NCI-H1092 (cell line): ENCODE measurements at places on chromosomes 3 and 15.

DNA sequence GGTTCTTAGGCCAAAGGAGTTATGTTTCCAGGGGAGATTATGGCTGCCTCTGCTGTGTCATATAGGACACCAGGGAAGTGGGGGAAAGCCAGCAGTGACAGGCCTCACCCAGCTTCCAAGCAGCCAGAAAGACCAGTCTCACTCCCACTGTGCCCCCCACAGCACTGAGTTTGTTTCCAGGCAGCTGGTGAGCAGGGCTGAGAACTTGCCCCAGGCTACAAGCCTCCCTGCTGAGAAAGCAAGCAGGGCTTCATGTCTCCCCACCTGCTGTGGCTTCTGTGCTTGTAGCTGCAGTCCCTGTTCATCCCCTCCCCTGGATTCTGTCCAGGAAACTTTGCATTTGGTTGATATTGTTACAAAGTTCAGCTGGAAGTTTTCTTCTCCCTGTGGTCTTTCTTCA lies 376.3 kb downstream of the PDCD6IP start:
- no peak for DNase-seq

GRCh38 chr3:188176476-188176875 lies 22.5 kb downstream of the LPP start:
- DNase-seq: no peak

- DNase-seq: no peak
Measured at GRCh38 chr3:32685543-32686185, 676 bp downstream of the CNOT10 start.

DNA sequence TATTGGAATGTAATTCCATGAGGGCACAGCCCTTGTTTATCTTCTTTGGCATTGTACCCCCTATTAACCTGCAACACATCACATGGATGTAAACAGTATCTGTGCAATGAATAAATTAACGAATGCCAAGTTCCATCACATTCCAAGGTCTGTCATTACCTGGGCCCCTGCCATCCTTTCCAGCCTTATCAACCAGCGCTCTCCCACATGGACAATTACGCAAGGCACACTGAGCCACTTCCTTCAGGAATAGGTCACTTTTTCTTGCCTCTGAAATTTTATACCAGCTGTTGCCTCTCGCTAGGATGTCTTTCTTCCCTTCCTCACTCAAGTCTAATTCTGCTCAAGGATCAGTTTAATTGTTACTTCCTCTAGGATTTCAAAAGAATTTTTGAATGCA lies 1051.8 kb upstream of the CFAP20DC start:
- DNase-seq: no peak

DNA sequence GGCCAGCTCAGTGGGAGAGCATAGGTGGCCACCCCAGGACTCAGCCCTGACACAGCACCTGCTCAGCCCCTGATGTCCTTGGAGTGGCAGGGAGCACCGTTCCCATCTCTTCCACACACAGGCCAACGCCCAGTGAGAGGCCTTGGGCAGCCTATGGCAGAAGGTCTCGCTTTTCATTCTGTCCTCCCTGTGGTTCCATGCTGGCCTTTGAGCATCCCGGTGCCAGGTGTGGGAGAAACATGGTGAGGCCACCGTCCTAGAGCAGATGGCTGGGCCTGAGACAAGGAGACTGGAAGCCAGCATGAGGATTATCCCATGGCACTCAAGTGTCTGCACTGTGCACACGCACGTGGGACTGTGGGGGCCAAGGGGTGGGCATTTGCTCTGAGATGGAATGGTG lies 25.1 kb downstream of the ADCY5 start:
- no peak for DNase-seq

GRCh38 chr3:3560591-3561311 lies 238.5 kb upstream of the LRRN1 start:
- no peak for DNase-seq

- peak; percentile 35 for DNase-seq
Measured at GRCh38 chr3:160003520-160004128, 15.0 kb downstream of the IL12A start.

DNA sequence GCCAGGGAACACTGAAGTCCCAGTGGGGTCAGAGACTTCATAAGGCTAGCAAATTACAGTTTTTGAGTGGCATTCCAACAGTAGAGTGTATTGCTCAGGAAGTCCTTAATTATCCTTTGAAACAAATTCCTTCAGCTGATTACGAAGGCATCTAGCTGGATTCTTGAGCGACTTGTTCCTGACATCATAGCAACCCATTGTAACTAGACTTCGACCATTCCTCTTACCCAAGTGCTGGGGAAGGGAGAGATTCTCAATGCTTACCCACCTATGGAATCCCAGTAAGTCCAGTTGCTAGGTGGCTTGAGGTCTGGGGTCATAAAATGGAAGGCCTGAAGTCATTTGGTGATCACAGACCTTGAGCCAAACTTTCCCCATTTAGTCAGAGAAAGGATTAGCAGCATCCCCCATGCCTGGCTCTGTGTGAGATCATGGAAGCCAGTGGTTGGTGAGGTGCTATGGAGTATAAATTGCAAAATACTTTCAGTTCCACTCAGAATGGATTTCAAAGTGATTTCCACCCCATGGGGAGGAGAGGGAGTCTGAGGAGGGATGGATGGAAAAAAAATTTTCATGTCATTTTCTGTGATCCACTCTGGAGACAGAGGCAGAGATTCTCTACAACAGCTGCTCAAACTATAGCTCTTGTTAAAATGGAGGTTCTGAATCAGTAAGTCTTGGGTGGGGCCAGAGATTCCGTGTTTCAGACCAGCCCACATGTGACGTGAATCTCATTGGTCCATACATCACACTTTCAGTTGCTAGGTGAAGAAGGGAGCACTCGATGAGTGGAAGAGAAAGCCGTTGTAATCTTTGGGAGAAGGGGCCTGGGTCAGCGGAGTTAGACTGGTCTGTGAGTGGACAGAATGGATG lies 45.7 kb downstream of the CD86 start:
- no peak for DNase-seq

DNA sequence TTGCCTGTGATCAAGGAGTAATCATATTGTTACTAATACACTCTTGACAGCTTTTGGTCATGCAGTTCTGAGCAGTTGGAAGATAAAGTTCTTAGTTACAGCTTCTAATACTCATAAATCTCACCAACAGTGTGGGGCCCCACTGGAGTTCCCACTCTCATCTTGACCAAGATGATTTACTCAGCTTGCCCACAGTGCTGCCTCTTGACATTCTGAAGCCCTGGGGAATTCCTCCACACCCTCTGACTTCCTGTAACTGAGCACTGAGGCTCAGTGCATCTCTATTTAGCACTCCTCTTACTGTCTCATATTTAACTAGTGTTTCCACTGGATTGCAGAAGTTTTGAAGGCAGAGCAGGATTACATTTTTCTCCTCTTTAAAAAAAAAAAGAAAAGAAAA lies 1.9 kb upstream of the ARL6IP5 start:
- DNase-seq: no peak

- DNase-seq: no peak
Measured at GRCh38 chr15:82699726-82700125, 9.9 kb downstream of the AP3B2 start.

DNA sequence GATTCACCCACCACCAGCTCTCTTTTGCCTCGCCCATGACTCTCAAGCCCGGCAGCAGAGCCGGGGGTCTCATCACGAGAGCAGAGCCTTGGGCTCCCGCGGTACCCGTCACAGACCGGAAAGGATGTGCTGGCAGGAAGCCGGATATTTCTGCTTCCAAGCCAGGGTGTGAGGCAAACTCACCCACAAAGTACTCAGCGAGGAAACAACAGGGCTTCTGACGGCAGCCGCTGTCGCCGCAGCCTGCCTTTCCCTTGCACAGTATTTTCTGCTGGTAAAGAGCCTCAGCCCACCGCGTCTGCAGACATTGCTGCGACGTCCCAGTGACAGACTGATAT lies 119.9 kb downstream of the NSMCE3 start:
- DNase-seq: no peak

DNA sequence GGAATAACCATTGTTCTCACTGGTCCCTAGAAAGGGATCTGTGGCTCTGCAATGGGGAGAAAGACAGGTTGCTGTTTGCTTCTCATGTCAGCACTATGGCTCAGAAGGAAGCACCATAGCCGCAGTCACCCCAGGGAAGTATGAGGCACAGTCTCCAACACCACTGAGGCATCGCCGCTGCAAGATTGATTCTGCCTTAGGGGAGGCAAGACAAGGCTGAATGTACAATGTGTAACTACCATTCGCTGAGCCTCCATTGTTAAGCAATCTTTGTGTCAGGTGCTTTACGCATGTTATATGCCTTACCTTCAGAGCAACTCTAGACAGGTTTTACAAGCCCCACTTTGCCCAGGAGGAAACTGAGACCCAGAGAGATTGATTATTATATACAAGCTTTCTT lies 100.7 kb upstream of the KCNMB2 start:
- no peak for DNase-seq

- no peak for DNase-seq
Measured at GRCh38 chr15:31326875-31327668, 437 bp downstream of the KLF13 start.

- DNase-seq: no peak
Measured at GRCh38 chr15:88828791-88829190, 25.6 kb downstream of the ACAN start.

DNA sequence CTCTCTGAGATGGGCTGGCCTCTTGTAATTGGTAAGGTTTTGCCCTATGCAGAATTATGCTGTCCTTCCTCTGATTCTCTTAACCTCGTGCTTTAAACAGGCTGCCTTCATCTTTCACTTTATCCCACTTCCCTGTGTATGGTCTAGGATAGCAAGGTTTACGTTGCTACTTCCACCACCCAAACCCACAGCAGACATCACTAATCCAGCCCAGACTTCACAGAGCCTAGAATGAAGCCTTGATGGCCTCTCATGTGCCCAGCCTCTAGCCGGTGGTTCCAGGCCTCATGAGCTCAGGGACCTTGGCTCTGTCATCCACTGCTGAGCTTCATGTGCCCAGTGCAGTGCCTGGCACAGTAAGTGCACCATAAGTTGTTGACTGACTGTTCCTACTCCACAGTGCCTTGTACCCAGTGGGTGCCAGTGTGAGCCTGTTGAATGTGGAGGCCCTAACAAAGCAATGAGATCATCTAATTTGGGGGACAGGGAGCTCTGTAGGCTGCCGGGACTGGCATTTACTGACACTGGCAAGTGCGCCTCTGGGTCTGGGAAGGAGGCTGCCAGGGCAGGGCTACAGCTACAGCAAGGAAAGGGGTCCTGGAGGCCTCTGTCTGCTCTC lies 12.5 kb downstream of the SLC6A6 start:
- no peak for DNase-seq

- DNase-seq: no peak
Measured at GRCh38 chr3:131705558-131706051, 202.8 kb upstream of the MRPL3 start.

- DNase-seq: no peak
Measured at GRCh38 chr3:65342084-65342683, 654.4 kb upstream of the ADAMTS9 start.

- DNase-seq: no peak
Measured at GRCh38 chr3:18189282-18190050, 235.7 kb downstream of the SATB1 start.

DNA sequence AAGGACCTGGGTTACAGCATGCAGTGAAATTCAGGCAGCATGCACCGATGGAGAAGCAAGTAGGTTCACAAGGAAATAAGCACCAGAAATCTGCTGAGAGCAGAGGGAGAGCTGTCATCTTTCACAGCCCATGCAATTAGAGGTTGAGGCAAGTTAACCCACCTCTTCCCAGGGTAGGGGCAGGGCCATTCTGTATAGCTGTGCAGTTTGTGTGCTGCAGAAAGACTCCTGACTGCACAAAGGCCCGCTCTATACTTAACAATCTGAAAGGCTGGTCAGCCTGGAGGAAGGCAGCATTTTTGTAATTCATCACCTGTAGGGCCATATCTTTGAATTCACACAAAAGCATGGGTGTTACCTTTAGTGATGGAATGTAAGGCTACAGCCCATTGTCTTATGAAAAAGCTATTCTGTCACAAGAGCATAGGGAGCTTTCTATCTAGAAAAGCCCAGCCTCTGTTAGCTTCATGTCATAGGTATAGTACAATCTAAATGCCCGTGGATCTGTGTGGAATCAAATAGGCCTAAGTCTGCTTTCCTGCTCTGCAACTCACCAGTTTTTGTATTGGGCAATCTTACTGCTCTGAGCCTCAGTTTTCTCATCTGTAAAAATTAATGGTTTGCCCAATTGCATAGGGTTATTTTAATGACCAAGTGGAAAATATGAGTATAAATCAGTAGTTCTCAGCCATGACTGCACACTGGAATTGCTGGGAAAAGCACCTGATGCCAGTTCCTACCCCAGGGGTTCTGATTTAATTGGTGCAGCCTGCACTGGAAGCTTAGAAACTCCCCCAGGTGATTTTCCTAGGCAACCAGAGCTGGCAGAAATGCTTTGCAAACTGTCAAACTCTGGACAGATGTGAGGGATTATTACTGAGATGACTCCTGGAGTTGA lies 65.2 kb downstream of the ATP13A5 start:
- DNase-seq: no peak

- no peak for DNase-seq
Measured at GRCh38 chr3:129054605-129055104, 5.9 kb upstream of the GP9 start.

DNA sequence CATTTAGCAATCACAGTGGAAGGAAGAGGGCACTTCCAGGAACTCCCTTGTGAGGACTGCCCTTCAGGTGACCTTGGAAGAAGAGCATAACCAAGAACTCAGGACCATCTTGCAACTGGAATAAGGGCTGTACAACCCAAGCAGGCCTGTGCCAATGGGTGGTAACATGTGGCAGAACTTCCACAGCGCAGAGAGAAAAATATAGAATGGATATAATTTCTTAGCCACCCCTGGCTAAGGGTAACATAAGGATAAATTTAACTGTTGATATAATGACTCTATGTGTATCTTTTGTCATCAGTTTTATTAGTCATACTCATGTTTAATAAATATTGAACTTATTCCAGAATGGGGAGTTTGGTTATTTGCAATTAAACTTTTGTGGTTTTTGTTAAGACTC lies 13.4 kb upstream of the MFSD1 start:
- no peak for DNase-seq

DNA sequence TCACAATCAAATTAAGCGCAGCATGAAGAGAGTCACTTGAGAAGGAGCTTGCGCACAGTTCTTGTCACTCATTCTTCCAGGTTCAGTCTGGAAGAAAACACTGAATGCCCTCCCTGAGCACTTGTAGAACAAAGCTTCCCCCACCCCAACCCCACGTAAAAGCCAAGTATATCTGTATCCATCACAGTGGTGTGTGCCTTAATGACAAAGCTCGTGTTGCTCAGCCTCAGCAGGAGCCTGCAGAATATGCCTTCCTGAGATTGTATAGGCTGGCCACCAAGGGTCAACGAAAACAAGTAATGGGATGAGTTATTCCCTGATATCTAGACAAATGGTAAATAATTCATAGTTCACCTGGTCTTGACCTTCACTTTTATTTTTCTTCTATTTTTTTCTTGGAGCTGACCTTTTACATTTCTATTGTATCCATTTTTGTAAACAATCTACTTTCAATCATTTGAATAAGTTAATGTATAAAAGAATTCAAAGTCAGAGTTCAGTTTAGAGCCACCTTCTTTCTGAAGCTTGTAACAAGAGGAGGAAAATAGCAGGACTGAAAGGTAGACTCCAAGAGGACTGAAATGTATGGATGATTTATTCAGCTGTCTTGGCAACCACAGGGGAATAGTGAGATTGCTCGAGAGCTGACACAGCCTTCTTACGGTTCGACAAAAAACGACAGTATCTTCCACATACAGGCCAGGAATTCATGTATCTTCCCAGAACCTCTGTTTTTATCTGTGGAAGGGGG lies 405.5 kb upstream of the TPM1 start:
- DNase-seq: no peak

- no peak for DNase-seq
Measured at GRCh38 chr3:161349529-161350312, 21.6 kb downstream of the SPTSSB start.

GRCh38 chr3:187570776-187571175 lies 99.4 kb downstream of the SST start:
- DNase-seq: no peak

GRCh38 chr3:98561727-98562521 lies 30.1 kb downstream of the GPR15 start:
- DNase-seq: no peak
